ENCODE measurements at places on chromosomes 6 and 20.

DNA sequence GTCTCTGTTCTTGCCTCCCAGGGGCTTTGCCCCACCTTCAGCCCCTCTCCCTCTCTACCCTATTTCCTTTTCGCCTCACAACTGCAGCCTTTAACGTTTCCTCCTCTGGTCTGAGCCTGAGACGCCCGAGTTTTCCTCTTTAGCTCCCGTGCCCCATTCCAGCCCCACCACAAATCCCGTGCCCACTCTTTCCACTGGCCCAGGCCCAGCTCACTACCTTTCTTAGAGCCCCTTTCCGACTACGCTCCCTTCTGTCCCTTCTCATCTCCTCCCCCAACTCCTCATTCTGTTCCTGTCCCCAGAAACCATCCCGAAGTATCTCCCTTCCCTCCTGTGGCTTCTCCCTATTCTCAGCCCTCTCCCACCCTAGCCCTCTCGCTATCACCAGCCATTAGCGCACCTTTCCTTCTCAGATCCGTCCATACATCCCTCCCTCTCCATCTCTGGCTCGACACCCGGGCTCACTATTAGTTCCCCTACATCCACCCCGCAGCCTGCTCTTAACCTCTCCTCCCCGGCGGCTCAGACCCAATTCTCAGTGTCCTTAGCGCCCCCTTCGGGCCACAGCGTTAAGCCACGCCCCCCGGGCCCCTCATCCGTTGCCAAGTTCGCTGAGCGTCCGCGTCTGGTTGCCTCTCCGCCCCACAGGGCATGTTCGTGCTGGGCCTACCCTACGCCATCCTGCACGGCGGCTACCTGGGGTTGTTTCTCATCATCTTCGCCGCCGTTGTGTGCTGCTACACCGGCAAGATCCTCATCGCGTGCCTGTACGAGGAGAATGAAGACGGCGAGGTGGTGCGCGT is 2.7 kb downstream of the SLC32A1 start:
- no peak for DNase-seq

GRCh38 chr20:63467294-63468083 is 5.0 kb downstream of the KCNQ2 start:
- no peak for DNase-seq

DNA sequence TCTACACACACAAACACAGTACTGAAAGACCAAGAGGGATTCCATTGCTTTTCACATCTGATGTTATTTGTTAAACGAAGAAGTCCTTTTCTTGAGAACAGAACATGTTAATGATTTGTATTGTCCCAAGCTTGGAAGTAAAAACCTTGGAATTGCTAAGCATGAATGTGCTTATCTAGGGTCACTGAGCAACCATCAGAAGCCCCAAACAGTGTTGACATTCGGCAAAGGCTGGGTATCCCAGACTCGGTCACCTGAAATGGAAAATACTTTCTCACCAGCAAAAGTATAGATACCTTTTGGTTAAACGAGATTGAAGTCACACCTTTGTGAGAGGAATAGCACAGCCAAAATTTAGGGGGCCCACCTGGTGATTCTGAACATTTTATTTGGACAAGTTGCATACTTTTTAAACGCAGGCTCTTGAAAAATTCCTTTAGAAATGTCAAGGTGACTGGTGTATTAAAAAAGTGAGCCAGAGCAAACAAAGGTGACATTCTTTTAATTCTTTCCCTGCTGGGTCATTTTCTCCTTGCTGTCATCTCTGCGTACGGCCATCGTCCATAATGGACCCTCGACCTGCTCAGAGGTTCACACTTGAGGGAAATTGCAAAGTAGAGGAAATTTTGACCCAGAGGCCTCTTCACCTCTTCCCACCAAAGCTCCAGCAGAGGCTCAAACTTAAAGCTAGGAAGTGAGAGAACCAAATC is 95.8 kb upstream of the FOXA2 start:
- DNase-seq = no peak

DNA sequence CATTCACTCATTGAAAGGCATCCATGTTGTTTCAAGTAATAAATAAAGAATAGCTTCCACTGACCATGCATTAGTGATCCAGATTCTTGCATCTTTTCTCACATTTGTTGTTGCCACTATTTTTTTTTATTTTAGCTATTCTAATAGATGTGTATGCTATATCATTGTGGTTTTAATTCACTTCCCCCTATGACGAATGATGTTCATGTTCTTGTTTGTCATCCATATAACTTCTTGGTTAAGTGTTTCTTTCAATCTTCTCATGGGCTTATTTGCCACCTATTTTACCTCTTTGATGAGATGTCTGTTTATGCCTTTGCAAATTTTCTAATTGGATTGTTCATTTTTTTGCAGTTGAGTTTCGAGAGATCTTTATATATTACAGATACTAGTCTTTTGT is 681.2 kb downstream of the HDGFL1 start:
- no peak for DNase-seq

- DNase-seq = no peak
Measured at GRCh38 chr20:52239102-52239501, 47.5 kb upstream of the ZFP64 start.

DNA sequence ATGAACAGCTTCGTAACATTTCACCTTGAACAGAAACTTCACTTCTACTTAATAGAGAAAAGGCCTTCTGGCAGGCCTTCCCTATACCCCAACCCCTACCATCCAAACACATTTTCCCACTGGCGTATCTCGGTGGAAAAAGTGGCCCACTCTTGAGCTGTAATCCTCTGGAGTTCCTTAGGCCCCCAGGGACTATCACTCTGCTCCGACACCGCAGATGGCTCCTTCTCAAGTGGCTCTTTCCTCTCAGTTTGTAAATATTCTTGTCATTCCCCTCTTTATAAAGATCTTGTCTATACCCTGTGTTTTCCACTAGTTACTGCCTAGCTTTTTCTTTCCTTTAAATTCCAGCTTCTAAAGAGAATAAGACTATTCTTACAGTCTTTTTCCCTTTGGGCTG is 108.7 kb downstream of the MYB start:
- DNase-seq = no peak

GRCh38 chr6:63097222-63097621 is 114.0 kb upstream of the FKBP1C start:
- DNase-seq = no peak

- no peak for DNase-seq
Measured at GRCh38 chr6:1789092-1789491, 179.4 kb downstream of the FOXC1 start.

GRCh38 chr20:38635721-38636288 is 34.2 kb downstream of the ARHGAP40 start:
- no peak for DNase-seq

DNA sequence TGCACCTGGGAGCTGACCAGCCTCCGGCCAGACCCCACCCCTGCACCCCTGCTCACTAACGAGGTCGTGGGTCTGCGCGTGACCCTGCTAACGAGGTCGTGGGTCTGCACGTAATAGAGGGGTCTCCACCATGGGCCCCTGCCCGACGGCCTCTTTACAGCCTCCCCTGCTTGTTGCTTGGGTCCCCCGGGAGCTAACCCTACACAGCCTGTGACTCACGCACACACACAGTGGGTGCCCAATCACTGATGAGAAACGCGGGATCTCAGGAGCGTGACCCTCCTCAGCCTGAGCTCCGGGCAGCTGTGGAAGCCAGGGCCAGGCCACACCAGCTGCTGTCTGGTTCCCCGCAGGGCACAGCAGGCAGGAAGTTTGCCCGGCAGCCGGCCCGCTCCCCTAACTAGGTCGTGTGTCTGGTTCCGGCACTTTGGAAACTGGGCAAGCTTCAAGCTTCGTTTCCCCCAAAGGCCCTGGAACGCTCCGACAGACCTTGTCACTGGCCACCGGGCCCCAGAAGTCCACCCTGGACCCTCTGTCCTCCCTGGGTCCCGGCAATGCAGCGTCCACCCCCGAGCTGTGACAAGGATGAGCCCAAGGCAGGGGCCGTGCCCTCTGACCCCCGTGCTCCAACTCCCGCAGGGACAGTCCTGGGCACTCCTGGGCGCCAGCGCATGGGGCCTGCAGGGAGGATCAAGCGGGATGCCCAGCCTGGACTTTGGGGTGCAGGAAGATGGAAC is 767 bp downstream of the PTK6 start:
- DNase-seq = no peak

DNA sequence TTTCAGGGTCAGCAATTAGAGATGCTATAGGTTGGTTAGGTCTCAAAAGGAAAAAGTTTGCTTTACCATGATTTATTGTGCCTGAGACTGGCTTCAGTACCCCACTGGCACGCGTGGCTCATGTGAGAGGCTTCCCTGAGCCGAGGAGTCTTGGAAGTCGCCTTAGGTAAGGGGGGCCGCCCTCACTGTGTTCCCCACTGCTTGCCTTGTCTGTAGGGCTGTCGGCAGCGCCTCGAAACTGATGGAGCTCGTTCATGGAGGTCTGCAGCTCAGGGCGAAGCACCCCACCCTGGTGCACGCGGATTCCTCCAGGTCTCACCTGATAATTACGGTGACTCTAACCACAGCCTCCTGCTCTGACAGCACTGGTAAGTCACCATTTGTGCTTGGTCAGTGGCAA is 39.2 kb downstream of the FRMD1 start:
- DNase-seq = no peak

- peak; percentile 63 for DNase-seq
Measured at GRCh38 chr6:28923318-28924102, at the start of gene TRIM27. TSS of gene TRIM27 (minus strand) at chr6:28923985. CDS start at chr6:28923632, 353 bp downstream.
